ENCODE measurements at places on chromosomes 2 and 18.
A peak's percentile ranks its signal among the peaks of the same experiment; 100 is the strongest.

DNA sequence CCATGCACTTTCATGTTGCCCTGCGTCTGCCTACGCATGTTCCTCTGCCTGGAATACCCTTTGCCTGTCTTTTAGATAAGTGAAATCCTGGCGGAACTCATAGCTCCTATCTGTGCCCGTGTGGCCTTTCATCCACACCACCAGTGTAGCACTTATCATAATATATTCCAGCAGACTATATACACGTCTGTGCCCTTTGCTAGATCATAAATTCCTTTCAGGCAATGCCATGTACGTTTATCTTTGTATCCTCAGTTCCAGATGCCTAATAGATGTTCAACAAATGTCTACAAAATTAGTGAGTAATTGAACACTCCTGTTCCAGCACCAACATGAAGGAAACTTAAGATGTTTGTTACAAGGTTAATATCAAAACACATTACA is 106.9 kb downstream of the COLEC12 start:
- no peak for DNase-seq

DNA sequence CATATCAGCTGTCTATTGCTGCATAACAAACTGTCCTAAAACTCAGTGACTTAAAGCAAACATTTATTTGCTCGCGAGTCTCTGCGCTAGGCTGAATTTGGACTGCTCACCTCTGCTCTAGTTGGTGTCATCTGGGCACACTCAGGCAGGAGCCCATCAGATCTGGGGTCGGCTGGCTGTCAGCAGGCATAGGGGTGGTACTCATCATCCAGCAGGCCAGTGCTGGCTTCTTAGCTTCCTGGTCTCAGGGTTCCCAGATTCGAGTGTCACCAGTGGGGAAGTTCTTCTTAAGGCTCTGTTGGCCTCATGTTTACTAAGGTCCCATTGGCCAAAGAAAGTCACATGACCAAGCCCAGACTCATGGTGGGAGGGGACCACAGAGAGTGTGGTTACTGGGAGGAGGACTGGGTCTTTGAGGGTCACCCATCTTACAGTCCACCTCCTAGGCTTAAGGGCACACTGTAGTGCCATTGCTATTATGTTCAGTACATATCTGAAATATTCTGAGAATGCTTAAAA is 71.6 kb upstream of the ATG16L1 start:
- DNase-seq, result no peak

DNA sequence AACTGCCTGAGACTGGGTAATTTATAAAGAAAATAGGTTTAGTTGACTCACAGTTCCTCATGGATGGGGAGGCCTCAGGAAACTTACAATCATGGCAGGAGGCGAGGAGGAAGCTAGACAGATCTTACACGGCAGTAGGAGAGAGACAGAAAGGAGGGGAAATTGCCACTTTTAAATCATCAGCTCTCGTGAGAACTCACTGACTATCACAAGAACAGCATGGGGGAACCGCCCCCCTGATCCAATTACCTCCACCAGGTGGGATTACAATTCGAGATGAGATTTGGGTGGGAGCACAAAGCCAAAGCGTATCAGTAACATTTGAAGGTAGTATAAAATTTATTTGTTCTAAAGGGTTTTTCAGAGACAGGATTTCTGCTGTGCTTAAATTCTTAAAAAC is 5.4 kb downstream of the GALM start:
- no peak for DNase-seq

- peak; percentile 36 for DNase-seq
These were observed 60.4 kb upstream of the GAREM1 start for GRCh38 chr18:32530947-32531651.

DNA sequence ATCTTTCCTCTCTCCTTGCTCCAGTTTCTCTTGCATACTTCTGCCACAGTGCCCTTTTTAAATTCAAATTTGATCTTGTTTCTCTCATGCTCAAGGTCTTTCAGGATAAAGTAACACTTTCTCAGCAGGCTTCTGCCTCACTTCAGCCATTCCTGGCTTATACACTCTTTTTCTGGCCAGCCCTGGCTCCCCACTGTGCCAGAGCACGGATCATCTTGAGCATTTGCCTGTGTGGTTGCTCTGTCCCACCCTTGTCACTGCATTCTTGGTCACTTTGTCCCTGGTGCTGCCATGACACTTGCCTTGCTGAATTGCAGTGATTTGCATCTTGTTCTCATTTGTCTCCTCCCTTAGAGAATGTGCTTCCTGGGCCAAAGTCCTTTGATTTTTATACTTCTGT is 634.3 kb downstream of the TMEM182 start:
- DNase-seq, result no peak

- DNase-seq, result no peak
These were observed 120.6 kb upstream of the SMAD7 start for GRCh38 chr18:49071317-49071716.

- DNase-seq, result peak; percentile 69
These were observed at the start of gene CERKL for GRCh38 chr2:181656450-181657291. Gene CERKL (minus strand): TSS chr2:181657105. CDS start chr2:181657006, 99 bp downstream.

DNA sequence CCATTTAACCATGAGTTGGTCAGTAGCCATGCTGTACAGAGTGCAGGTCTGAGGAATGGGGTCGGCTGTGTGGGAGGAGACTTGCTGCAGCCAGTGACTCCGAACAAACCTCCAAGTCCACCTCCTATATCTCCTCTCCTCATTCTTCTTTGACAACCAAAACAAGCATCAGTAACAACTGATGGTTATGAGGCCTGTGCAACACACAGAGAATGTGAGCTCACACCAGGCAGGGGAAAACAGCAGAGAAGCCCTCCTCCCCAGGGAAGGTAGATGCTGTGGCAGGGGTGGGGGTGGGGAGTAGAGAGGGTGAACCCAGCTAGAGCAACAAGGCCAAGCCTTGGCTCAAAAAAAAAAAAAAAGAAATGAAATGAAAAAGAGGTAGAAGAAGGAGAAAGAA is 12.3 kb upstream of the CNGA3 start:
- DNase-seq, result no peak

DNA sequence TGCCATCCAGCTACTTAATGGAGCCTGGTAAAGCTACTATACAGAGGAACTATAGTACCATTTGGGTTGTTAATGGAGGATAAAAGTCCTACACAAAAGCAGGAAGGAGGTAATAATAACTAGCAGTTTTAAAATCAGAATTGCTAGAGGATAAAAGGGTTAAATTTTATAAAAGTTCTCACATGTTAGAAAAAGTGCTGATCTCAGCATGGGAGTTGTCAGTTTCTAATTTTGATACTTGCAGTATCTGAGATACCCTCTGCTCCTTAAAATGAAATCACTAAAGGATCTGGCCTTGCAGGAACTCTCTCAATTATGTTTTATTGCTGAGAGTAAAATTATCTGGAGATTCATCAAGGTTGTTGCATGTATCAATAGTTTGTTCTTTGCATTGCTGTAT is 272.2 kb upstream of the GYPC start:
- no peak for DNase-seq

DNA sequence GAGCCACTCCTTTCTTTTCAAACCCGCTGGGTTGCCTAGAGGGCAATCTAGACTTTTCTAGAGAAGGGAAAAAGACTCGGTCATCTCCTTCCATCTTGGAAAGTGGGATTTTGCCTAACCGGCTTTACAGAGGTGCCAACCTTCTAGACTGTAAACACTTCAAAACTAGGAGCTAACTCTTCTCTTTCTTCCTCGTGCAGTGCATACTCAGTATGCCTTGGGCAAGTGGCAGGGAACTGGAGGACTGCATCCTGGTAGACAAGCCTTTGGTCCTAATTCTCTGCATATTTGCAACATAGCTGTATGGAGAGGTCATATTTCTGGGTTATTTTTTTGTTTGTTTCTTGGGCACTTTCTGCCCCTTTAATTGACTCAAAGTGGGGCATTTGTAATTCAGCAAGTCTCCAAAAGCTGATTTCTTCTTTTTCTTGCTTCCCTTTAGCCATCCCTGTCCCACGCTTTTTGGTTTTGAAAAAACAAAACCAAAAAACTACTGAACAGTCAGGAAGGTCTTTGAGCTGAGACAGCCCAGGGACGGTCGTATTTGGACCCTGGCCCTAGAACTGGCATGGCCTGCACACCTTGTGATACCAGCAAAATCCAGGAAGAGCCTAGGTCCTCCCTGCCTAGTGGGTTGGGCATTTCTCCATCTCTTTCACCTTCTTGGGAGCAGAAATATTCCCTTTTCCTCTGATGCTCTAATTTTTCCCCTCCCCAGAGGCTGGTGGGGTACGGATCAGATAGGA is 5.8 kb upstream of the GATA6 start:
- DNase-seq, result no peak

DNA sequence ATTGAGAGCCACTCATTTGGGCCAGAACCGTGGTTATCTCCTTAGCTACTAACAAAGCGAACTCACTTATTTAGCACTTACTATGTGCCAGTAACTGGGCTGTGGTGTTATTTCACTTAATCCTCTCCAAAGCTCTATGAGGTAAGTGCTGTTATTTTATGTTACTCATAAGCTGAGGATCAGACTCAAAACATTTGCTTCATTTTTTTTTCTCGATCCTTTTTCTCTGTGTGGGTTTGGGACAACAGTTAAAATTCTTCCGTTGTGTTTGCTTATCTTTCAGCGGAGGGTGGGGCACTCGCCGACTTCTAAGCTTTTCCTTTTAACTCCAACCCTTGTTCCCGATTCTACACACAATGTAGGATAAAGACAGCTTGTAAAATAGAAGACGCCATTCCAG is 52.8 kb downstream of the TMEM178A start:
- no peak for DNase-seq

GRCh38 chr2:168717790-168718502 is 84.5 kb upstream of the NOSTRIN start:
- DNase-seq, result no peak

DNA sequence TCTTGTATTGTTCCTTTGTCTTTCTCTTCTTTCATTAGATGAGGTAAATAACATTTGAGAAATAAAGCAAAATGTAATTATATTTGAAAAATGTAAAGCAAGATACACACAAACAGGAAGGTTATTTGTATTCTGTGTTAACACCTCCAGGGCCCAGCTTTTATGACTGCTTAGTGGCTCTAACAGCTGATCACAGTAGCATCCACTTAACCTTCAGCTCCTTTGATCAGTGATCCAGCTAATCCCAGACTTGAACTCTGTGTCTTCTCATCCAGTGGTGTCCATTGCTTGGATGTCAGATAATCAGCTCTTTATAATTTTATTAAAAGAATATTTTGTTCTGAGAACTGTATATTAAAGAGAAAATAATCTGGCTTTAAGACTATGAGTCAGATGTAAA is 44.5 kb downstream of the PSMD14 start:
- DNase-seq, result no peak

DNA sequence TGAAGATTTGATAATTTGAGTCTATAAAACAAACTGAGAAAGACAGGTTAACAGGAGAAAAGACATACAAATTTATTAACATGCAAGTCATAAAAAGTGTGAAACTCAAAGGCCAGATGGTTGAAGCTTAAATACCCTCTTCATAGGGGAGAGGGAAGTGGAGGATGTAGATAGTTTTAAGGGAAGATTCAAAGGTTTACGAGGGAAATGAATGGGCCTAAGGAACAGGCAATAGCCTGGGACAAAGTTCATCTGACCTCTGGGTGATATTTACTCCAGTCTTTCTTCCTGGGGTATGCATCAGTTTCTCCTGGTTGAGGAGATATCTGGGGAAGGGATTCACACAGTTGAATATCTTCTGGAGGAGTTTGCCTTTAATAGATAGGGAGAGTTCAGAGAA is 215.0 kb upstream of the SP5 start:
- no peak for DNase-seq

DNA sequence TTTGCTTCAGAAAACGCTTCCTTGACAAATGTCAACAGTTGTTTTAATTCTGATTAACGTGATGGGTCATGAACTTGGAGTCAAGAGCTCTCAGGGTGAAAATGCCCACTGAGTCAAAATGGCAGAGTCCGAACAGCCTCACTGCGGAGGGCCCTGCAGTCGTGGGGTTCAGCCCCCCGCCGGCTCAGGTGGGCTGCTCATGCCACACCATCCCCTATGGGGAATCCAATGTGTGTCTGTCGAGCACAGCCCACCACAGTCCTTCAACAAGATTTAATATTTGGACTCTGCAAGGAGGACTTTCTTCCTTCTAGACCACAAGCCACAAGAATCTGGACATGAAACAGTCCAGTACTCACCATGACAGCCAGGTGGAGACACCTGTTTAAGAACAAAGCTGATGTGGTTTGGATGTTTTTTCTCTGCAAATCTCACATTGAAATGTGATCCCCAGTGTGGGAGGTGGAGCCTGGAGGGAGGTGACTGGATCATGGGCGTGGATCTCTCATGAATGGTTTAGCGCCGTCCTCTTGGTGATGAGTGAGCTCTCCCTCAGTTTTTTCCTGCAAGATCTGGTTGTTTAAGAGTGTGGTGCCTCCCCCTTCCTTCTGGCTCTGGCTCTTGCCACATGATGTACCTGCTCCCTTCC is 201.0 kb downstream of the NDUFA10 start:
- no peak for DNase-seq

DNA sequence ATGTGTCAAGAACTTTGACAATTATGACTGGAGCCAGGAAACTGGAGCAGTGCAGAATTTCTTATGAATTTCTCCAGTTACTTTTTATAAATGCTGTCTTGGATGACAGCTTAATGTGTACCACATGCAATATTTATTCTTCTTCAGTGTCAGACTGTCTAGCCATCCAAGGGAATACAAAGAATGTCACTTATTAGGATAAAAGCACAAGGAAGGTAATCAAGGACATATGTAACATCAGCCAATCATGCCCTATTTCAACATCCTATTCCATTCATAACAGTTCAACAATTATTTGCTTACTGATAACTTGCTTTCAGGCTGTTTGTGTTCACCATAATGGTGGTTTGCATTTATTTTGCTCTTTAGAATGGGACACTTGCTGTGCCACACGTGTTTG is 139.8 kb downstream of the OLA1 start:
- no peak for DNase-seq

GRCh38 chr18:2656237-2656980 is 883 bp downstream of the SMCHD1 start:
- peak; percentile 15 for DNase-seq

- no peak for DNase-seq
These were observed 215.4 kb upstream of the NRXN1 start for GRCh38 chr2:51247252-51247805.

DNA sequence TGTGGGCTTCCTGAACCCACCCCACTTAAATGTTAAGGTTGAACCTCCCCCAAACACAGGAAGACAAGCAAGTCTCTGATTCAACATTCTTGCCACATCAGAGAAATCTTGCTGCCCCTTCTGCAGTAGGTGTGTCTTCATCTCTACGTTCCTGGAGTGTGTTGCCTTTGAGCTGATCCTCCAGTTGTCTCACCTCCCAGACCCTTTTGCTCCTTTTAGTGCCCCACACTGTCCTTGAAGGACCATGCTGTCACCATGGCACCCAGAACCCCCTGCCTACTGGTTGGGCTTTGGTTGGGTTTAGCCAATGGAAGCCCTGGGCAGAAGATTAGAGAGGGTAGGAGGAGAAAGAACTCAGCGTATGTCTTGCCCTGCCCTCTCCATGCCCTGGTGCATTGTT is 10.7 kb downstream of the CAB39 start:
- DNase-seq, result no peak

DNA sequence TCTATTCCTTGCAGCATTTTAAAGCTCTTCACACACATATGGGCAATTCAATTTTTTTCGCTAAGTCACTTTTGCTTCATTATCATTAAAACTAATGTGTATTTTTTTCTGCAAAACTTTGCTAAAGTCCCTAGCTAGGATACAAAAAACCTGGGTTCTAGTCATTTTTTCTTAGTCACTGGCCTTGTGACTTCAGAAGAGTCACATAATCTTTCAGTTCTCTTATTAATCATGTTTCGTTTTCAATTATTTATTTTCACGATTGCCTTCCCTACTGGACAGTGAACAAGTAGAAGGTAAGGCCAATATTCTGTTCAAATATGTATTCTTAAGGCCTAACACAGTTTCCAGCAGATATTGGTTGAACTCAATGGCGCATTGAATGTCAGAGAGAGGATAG is 60.9 kb upstream of the CYRIA start:
- no peak for DNase-seq
